Esophagus squamous epithelium (tissue), 5 donors: ENCODE measurements at places on chromosomes 16 and 17.

GRCh38 chr16:23516366-23517137 is 6.3 kb upstream of the GGA2 start:
- no peak for DNase-seq

GRCh38 chr17:73043686-73044581 is 48.6 kb downstream of the SLC39A11 start:
- no peak for DNase-seq

DNA sequence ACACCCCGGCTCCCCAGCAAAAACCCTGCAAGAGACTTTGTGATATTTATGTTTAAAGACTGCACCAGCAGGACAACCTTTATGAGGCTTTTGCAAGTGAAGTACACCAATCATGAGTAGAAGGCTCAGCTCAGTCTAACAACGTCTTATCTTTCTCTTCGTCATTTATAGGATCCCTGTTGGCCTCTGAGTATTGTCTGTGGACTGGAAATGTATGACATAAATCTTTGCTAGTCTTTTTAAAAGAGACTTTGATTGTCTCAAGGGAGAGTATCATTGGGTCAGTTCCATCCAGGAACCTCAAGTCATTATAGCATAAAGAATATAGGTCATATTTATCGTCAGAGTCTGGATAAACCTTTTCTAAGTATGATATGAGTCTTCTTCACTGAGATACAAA is 505.0 kb upstream of the SOX9 start:
- no peak for DNase-seq

DNA sequence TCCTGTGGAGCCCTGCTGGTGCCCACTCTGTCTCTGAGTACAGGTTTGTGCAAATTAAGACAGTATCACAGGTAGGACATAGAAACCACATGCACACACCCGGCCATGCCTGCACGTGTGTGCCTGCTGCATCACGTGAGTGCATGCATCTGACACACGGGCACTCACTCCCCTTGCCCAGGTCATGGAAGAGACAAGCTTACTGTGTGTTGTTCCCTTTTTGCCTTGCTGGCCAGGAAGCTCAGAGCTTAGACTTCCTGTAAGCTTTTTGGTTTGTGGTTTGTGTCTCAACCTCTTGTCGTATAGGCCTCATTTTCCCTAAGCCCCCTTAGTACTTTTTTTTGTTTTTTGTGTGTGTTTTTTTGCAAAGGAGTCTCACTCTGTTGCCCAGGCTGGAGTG is 25.0 kb downstream of the ZNF469 start:
- no peak for DNase-seq

- no peak for DNase-seq
Measured at GRCh38 chr17:45821147-45821546, 23.5 kb upstream of the SPPL2C start.

- no peak for DNase-seq
Measured at GRCh38 chr16:56879276-56879675, 14.3 kb downstream of the SLC12A3 start.

DNA sequence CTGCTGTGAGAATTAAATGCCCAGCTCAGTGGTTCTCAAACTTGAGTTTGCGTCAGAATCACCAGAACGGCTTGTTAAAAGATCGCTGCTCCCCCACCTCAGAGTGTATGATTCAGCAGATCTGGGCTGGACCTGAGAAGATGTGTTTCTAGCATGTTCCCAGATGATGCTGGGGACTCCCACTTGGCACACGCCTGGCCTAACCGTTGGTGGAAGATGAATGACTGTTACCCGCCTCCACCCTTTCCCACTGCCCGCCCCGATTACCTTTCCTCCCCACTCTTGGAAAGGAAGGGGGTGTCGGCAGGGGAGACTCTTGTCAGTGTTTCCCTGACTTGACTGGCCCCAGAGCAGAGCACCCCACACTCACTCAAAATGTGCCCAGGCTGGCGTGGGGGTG is 29.3 kb upstream of the ABCC3 start:
- no peak for DNase-seq

DNA sequence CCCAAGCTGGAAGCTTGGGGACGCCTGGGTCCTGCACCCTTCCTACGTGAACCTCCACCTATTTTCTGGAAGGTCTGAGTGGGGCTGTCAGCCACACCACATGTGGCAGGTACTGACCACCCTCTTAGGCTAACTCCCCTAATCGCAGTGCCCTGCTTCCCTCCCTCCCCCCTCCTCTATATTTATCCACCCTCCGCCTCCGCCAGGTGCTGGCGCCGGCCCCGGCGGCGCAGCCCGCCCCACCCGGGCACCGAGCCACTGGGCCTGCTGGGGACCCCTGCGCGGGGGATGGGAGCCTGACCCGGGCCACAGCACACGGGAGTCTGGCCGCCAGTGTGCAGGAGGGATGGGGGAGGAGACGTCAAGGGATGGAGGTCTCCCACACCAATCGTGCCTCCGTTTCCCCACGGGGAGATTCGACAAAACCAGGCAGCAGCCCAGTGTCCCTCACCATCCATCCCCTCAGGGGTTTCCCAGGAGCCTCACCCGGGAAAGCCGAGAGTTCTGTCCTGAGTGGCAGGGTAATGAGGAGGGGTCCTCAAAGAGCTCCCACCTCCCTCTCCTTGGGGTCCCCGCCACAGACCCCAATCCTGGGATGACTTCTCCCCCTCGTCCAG is 1.3 kb downstream of the PLEKHH3 start:
- DNase-seq: no peak

DNA sequence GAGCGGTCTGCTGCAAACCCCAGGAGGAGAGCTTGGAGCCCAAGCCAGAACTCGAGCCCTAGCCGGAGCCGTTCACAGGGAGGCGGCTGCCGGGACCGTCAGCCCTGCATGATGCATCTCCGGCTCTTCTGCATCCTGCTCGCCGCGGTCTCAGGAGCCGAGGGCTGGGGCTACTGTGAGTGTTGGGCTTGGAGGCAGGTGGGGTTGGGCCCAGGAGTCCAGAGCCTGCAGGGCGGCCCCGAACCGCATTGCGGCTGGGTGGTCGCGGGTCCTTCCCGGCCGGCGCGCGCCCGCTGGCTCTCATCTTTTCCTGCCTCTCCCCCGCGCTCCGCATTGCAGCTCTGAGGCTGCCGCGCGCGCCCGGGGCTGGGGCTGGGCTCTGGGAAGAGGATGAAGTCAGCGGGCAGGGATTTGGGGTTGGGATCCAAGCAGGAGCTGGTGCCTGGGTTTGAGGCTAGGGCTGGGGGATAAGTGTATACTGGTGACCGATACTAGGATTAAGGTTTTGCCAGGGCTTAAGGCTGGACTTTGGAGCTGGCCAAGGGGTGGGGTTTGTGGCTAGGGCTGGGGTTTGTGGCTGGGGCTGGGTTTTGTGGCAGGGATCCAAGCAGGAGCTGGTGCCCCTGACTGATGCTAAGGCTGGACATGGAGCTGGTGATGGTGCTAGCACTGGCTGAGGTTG is 532 bp downstream of the CNTNAP1 start:
- DNase-seq: no peak

- no peak for DNase-seq
Measured at GRCh38 chr16:84082835-84083569, 33.7 kb downstream of the MBTPS1 start.

GRCh38 chr16:68090130-68090529 is 5.0 kb downstream of the NFATC3 start:
- DNase-seq: no peak

- no peak for DNase-seq
Measured at GRCh38 chr17:10649602-10650001, 7.5 kb downstream of the MYH3 start.

DNA sequence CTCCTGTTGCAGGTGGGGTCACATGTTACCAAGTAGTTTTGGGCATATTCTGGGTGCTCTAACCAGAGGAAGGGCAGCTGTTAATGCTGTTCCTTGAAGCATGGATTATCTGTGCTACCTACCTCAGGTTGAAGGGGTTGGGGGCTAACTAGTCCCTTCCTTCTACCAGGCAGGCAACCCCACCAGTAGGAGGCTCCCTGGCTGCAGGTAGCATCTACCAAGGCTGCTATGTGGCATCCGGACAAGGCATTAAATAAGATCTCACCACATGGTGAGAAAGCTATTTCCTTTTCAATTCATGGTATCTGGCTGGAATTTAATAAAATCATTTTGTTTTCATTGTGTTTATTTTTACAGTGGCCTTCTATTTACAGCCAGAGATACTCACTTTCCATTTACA is 62.5 kb downstream of the CACNG3 start:
- no peak for DNase-seq

DNA sequence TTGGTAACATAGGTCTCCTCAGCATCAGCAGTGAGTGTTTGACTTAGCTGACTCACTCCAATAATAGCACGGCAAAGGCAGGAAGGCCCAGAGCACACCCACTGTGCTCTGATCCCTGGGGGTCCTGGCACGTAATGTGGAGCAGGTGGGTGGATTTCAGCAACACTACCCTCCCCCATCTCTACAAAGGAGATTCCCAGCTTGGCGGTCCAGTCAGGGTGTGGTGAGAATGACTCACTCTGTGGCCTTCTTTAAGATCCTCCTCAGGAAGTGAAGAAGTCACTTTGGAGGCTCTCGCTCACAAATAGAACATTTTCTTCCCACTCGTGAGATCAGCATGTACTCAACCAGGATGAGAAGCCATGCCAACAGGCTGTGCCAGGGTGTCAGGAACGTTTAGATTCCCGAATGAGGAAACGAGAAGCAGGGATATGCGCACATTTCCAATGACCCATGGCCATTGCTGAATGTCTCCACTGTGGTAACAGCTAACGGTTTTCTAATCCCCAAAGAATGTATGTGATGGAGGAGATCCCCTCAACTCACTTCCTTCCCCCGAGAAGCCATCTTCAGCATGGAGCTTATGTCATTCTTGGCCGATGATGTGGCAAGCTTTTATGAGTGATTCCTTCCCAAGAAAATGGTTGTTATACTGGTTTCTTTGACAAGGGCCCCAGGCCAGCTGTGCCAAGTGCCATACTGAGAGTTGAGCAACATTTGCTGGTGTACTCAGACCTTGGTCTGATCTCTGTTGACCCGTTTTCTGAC is 365.2 kb downstream of the C16orf95 start:
- DNase-seq: no peak

GRCh38 chr16:68700120-68700519 is 37.0 kb upstream of the CDH1 start:
- no peak for DNase-seq

- DNase-seq: no peak
Measured at GRCh38 chr16:13120091-13120490, 218.7 kb downstream of the SHISA9 start.

GRCh38 chr16:49466881-49467280 is 93.3 kb downstream of the C16orf78 start:
- DNase-seq: no peak

DNA sequence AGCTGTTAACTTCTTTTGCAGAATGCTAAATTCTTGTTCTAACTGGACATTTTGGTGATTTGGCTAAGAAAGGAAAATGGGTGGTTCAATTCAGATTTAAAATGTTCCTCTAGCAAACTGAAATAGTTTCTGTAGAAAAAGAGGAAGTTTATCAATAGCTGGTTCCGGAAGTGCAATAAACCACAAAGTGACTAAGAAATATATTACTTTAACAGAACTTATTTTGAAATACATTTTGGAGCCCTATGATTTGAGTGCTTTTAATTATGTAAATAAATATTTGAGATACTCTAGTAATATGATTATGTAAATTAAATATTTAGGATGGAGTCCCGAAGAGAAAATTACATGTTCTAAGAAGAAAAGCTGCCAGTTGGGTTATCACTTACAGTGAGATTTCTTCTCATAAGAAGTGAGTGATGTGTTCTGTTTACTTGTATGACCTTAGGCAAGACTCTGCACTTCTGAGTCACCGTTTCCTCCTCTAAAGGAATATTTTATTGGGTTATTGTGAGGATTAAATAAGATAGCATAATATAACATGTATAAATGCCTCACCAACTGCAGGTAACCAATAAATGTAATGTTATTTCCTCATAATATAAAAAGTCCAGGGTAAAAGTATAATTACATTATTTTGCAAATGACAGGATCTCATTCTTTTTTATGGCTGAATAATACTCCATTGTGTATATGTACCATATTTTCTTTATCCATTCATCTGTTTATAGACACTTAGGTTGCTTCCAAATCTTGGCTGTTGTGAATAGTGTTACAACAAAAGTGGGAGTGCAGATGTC is at the start of gene EVI2B:
Gene EVI2B, minus strand, starts transcription at position 73 of the 800 bp plus-strand sequence. CDS start 8,445 bp downstream, outside the sequence.
- DNase-seq: no peak

- DNase-seq: no peak
Measured at GRCh38 chr17:2138761-2139160, 83.9 kb downstream of the HIC1 start.

DNA sequence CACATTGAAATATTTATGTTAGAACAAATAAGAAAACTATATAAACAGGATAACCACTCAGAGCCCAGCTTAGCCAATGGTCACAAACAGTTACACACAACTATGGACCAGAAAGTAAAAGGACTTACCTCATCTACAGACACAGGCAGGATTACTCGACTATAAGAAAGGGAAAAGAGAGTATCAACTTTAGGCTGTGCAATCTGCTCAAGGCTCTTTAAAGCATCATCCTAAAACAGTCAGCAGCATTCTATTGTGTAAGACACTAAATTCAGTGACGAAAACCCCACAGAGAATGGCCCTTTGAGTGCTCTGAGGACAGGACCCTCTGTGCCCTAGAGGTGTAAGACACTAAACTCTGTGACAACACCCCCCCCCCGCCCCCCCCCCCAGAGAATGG is 4.2 kb downstream of the PITPNA start:
- DNase-seq: no peak

DNA sequence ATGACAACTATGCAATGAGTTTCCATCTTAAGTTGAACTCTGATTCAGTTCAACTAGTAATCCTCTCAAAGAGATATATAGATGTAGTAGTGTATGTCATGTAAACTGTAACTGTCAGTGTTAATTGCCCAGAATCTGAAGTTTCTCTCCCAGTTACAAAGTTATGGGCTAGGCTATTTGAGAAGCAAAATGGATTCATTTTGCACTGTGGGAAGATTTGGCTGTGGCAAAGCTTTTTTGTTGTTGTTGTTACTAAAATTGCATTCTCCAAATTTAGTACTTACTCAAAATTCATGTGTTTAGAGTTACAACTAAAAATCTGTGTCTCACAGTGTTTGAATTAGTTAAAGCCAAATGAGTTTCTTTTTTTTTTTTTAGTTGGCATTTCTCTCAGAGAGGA is 219.0 kb downstream of the KCNJ2 start:
- no peak for DNase-seq

- no peak for DNase-seq
Measured at GRCh38 chr17:75032720-75033280, 14.0 kb downstream of the ATP5PD start.

DNA sequence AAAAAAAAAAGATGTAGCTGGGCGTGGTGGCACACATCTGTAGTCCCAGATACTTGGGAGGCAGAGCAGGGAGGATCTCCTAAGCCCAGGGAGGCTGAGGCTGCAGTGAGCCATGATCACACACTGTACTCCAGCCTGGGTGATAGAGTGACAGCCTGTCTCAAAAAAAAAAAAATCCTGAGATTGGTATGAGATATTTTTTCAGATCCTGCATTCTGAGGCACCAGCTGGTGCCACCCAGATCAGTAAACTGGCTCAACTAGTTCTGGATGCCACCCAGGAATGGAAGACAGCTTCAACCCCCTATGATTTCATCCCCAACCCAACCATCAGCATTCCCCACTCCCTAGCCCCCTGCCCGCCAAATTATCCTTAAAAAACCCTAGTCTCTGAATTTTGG is 7.1 kb upstream of the GJC1 start:
- no peak for DNase-seq
